ENCODE measurements at places on chromosomes 5 and 9.

DNA sequence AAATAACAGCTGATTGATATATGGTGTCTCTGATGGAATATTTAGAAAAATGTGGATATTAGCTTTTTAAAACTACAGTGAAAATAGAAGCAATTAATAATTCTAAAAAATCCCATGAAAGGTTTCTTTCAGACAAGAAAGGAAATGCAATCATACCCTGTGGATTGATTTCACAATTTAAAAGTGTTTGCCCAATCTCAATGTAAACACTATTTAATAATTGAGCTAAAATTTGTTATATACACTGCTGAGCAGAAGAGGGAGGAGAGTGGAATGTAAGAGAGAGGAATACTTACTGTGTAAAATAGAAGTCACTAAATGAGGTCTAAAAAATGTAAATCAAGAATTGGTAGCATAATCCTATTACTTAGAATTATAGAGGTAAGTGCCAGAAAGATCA lies 76.9 kb downstream of the FEM1C start:
- DNase-seq: no peak

GRCh38 chr9:35660966-35661415 lies 2.9 kb downstream of the CCDC107 start:
- no peak for DNase-seq

DNA sequence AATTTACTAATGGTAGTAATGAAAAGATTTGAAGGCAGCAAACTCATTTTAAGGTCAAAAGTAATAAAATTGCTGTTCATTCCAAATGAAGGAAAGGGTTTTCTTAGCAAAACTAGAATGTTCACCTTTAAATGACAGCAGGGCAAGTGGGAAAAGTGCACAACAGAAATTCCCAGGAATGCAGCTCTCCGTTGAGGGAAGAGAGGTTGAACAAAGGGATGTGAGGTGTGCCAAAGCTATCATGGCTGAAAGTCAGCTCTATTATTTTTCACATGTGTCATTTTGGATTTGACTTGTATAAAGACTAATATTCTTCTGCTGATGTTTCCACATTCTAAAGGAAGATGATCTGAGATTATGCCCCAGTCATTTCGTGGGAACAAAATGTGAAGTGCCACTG lies 51.6 kb downstream of the TEK start:
- DNase-seq: no peak

DNA sequence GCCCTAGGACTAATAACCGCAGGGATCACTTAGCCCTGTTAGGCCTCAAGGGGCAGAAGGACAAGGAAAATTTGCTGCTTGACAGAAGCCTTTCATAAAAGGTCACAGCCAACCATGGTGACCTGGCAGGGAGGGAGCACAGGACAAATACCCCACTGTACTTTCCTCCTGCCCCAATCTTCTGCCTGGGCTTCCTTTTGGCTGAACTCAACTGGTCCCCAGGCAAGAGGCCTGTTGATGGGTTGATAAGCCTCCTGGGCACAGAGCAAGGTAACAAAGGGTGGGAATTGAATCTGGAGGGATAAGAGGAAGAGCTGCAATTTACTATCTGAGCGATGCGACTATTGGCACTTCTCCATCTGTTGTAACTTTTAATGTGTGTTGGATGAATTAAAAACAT lies 392.9 kb downstream of the RASEF start:
- no peak for DNase-seq

- DNase-seq: no peak
Measured at GRCh38 chr9:131366761-131367401, 27.0 kb upstream of the PRRC2B start.

GRCh38 chr5:34523387-34523726 lies 132.8 kb upstream of the RAI14 start:
- DNase-seq: no peak
